Tibial nerve (tissue), 4 donors: ENCODE measurements at places on chromosomes 11 and 22.

- DNase-seq, result no peak
Observed at GRCh38 chr11:47369676-47370075, 8.7 kb downstream of the SPI1 start.

GRCh38 chr11:121153472-121153871 is 52.4 kb downstream of the TECTA start:
- no peak for DNase-seq

DNA sequence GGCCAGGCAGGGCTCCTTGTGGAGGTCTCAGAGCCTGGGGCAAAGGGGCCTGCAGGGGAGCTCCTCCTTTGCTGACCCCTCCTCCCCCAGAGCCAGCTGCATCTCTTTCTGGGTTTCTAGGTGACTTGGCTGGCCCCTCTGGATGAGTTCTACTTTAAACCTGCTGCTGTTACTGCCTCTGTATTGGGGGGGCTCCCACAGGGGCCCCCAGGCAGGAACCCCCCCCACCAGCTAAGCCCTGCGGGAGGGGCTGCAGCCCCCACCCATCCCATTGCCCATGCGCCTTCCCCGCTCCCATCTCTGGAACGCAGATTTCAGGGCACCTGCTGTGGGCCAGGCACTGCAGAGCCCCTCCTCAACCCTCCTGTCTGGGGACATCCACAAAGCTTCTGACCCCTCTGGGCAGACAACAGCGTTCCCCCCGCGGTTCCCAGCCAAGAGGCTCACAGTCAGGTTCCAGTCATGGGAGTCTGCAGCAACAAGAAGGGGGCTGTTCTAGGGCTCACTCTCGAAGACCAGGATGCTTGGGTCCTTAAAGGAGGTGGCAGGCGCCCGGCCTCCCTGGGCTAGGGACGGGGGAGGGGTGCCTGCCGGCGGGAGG is 815 bp upstream of the PLCB3 start:
- no peak for DNase-seq

DNA sequence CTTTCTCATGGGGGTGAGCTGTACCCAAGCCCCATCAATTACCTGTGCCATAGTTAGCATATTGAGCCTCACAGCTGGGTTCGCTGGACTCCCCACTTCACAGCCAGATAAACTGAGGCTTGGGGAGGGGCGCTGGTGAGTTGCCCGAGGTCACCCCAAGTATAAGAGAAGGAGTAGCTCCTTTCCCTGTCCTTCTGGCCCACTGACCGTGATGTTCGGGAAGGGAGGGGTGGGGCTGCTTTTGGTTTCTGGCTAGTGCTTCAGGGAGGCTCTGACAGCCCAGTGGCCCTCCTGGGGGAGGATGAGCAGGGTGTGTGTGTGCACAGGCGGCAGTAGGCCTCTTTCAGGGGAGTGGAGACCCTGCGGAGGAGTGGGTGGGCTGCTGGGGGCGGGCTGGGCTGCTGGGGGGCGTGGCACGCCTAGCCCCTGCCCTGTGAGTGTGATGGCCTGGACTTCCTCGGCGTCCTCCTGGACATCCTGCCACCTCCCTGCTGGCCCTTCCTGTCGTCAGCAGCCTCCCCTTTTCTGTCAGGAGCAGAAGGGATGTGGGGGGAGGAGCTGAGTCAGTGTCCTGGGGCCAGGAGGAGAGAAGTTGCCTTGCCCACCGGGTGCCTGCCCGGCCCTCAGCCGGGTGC is 50.3 kb downstream of the TRIOBP start:
- DNase-seq, result no peak

GRCh38 chr11:127136438-127136837 is 135.9 kb upstream of the KIRREL3 start:
- DNase-seq, result no peak

DNA sequence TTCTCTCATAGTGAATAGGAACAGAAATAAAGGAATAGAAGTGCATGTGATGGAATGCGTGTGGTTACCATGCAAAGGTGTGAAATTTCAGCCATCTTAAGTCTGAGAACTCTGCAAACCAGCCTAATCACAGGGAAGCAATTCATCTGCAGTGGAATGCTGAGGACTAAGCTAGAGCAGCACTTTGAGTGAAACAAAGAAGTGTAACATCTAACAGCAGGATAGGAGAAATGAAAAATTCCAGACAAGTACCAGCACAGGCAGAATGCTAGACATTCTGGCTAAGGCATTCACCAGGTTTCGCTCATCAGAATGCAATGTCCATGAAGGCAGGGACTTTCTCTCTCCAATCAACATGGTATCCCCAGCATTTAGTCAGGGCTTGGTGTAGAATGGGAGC is 41.2 kb upstream of the SLC36A4 start:
- DNase-seq, result no peak

GRCh38 chr11:34516247-34517040 is 2.9 kb upstream of the ELF5 start:
- no peak for DNase-seq

GRCh38 chr11:7515447-7515886 is 1.7 kb downstream of the PPFIBP2 start:
- no peak for DNase-seq

DNA sequence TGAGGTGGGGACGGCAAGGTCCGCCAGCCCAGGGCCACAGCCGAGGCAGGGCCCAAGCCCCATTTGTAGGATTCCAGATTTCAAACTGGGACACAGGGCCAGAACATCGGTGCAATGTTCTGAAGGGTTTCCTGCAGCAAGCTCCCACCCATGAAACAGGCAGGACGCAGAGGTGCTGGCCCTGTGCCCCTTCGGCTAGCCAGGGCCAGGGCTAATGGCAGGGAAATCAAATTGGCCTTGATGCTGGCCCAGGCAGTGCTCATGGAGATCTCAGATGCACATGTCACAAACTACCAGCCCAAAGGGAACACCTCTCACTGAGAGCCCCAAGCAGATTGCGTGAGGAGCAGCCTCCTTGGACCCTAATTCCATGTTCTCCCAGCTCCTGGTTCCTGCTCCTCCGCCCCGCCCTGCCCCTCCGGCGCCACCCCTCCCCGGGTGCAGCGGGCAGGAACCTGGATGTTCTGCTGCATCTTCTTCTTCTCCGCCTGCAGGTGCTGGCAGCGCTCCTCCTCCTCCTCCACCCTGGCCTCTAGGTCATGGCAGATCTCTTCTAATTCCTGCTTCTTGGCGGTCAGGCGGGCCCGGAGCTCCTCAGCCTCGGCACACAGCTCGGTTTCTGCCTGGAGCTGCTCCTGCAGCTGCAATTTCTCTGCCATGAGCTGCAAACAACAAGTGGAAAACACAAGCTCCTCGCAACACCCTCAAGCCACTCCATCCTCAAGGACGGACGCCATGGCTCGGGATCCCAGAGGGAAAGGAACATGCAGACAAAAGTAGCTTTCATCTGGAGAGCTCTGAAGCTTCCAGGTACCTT is 47.7 kb downstream of the APOL1 start:
- no peak for DNase-seq

- DNase-seq, result no peak
Observed at GRCh38 chr11:116990811-116991210, 107.4 kb downstream of the SIK3 start.

- DNase-seq, result no peak
Observed at GRCh38 chr22:49861642-49862495, 8.2 kb downstream of the ZBED4 start.

DNA sequence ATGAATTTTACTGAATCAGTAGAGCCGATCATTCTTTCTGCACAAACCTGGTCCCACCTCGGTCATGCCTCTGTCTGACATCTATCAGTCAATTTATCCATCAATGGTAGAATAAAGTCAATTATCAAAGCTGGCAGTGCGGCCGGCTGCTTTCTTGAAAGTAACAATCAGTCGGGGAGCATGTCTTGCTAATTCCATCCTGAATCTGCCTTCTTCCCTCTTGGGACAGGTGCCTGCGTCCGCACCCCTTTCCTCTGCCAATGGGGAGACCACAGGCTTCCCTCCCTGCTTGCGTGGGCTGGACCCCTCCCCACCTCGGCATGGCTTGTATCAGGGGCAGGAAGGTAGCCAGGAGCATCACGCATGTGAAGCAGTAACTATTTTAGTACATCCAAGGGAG is 962.9 kb downstream of the BRD1 start:
- DNase-seq, result no peak

GRCh38 chr11:113885897-113886296 is 10.5 kb upstream of the USP28 start:
- DNase-seq, result no peak

- DNase-seq, result no peak
Observed at GRCh38 chr22:49767355-49768062, 60.2 kb downstream of the BRD1 start.

- no peak for DNase-seq
Observed at GRCh38 chr11:48007677-48008076, 27.3 kb downstream of the PTPRJ start.

GRCh38 chr11:101438126-101438525 is 145.7 kb downstream of the TRPC6 start:
- DNase-seq, result no peak

- DNase-seq, result no peak
Observed at GRCh38 chr11:3001496-3001895, 9.4 kb upstream of the NAP1L4 start.

- DNase-seq, result no peak
Observed at GRCh38 chr11:117678658-117679406, 118.2 kb downstream of the DSCAML1 start.
